ENCODE measurements at places on chromosomes 5 and 9.

DNA sequence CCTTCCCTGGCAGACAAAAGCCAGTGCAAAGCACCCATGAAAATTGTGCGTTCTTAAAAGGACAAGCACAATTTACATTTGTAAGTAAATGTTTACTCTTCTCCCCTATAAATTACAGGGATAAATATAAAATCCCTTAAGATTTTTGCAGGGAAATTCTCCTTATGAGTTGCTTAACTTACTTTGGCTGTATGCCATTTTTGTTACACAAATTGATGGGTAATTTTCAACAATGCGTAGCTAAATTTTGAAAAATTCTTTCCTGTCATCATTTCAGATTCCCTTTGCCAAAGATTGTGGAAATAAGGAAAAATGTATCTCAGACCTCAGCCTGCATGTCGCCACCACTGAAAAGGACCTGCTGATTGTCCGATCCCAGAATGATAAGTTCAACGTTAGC, 64.2 kb upstream of the ITGA2 start:
- no peak for DNase-seq

GRCh38 chr5:167827766-167828165, 463.7 kb upstream of the WWC1 start:
- no peak for DNase-seq

- DNase-seq = no peak
Measured at GRCh38 chr5:67246546-67247268, 50.1 kb upstream of the CD180 start.

GRCh38 chr5:53946405-53947100, 363.8 kb downstream of the ARL15 start:
- DNase-seq = no peak

DNA sequence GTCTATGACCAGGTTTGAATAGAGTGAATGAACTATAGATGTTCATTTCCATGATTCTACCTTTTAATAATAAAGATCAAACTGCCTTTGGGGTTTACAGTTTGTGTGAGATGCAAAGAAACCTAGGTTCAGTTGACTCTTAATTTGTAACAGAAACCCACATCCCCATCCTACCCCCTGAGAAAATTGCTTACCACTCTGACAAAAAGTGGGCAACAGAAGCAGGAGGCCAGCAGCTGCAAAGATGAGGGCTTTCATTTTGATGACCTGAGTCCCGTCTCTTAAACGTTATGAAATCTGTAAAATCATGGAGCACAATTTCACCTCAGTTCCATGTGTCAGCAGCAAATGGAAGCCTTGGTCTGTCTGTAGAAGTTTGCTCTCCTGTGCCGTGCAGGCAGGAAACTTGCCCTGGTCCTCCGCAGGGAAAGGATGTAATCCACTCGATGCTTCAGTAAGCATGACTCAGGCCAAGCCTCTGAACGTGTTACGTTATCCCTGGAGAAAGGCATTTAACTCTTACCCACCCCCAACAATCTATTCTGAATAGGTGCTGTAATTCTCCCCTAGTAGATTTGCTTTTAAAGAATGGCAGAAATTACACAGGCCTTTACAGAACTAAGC, at the start of gene F2RL2:
TSS of gene F2RL2 (minus strand) at position 431 of the 624 bp plus-strand sequence. CDS start at position 258, 173 bp downstream.
- DNase-seq = no peak

DNA sequence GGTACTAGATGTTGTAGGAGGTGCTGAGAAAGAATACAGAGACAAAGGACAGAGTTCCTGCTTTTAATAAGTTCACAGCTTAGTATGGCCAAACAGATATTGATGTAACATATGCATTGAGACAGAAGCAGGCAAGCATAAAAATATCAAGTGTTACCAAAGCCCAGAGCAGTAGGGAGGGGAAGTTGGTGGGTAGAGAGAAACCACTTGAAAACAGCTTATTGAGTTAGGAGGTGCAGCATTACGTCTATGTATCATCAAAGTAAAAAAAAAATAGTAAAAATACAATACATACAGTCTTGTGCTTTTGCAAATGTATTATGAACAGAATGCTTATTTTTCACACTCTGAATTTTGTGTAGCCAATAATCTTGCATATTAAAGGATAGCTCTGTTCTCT, 441.8 kb upstream of the SGCD start:
- no peak for DNase-seq

Measured in stimulated activated CD4-positive, alpha-beta T cell treated with anti-CD3 and anti-CD28 coated beads, Interleukin-2, amount 100 ng/mL, for 4 hours (primary cell).